ENCODE measurements at places on chromosomes 12 and 14.

GRCh38 chr12:110928700-110929099, 8.3 kb upstream of the MYL2 start:
- no peak for DNase-seq

- DNase-seq: peak; percentile 78
These were observed 5.8 kb upstream of the PUS1 start for GRCh38 chr12:131923260-131923659.

GRCh38 chr12:20194171-20194570, 174.2 kb upstream of the PDE3A start:
- no peak for DNase-seq

DNA sequence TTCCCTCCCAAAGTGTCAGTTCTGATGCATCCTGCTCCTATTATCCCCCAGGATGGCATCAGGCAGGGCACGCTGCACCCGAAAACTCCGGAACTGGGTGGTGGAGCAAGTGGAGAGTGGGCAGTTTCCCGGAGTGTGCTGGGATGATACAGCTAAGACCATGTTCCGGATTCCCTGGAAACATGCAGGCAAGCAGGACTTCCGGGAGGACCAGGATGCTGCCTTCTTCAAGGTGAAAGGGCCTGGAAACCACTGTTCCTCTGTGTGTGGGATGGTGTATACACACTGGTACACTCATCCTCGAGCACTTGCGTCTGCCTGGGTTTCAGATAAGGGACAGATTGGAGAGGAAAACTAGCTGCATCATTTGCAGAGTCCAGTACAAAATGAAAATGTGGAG, 1.0 kb downstream of the IRF9 start:
- no peak for DNase-seq

DNA sequence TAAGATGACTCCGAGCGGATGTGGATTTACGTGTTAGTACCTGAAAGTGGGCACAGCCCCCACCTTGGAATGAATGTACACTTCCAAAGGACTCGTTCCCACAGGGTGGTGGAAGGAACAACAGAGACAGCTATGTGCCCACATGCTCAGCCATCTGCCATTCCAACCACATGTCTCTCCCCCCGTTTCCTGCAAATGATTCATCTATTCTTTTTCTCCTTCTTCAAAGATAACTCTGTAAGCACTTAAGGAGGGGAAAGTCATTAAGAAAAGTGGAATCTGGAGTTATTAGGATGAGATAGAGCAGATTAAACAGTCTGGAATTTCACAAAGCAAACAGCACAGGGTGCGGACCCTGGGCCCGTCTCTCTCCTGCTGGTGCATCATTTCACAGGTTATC, 18.5 kb upstream of the DUSP6 start:
- DNase-seq: no peak

GRCh38 chr14:65637780-65638179, 225.2 kb downstream of the FUT8 start:
- peak; percentile 65 for DNase-seq

DNA sequence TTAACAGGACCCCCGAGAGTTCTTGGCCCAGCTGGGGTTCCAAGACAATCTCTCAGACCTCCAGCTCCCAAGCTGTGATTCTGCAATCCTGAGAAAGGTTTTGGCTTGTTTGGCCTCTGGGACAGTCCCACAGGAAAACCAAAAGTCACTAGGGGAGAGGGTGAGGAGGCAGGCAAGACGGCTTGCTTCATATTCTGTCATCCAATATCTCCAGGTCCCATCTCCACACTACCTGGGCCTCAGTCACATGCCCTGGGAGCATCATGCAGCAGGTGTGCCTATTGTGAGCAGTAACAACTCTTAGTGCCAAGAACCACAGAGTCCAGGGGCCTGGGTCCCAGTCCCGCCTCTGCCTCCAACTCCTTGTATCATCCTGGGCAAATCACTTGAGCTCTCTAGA, 1.7 kb downstream of the KRT79 start:
- no peak for DNase-seq

DNA sequence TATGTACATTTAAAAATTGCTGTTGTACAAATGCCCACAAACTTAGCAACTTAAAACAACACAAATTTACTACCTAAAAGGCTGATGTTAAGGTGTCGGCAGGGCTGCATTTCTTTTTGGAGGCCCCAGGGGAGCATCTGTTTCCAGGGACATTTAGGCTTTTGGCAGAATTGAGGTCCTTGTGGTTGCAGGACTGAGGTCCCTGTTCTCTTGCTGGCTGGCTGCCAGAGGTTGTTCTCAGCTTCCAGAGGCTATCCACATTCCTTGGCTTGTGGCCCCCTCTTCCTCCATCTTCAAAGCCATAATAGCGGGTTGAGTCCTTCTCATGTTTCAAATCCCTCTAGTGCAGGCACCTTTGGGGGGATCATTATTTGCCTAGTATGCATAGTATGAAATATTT, 22.4 kb upstream of the KRT83 start:
- no peak for DNase-seq

DNA sequence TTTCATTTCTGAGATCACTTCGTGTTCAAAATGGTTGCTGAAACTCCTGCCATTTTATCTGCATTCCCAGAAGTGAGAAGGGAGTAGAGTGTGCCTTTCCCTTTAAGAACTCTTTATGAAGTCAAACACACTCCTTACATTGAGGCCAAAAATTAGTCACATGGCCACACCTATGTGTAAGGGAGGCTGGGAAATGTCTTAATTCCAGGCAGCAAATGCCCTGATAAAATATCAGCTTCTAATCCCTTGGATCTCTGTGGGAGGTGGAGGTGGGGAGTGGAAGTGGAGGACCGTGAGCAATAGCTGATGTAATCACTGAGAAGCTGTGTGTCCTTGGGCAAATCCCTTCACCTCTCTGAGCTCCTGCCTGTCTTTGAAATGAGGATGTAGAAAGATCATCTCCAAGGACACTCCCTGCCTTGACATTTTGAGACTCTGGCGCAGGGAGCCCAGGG, 22.7 kb upstream of the ANKRD9 start:
- DNase-seq: no peak

DNA sequence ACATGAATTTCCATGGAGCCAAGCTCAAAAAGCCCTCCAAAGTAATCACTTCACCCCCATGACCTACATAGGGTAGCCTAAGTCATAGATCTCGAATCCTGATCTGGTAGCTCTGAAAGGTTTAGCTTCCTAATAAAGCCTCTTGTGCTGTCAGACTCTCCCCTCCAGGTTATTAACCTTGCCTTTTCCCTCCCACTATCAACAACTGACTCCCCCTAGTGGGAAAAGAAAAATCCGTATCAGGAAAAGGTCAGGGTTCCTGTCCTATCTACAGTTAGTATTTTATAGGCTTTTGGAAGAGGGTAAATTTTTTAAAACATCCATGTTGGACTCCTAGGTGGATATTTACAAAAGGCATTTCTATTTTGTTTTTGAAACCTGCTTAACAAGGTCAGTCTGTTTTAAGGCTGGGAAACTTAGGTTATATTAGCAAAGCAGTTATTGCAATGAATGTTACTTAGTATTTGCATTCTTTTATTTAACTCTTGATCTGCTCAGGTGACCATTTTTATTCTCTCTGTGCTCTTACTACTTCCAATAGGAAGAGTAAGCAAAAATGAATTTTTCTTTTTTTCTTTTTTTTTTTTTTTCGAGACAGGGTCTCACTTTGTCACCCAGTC, 8.0 kb downstream of the YY1 start:
- DNase-seq: no peak

GRCh38 chr14:101933209-101933608, 31.2 kb upstream of the DYNC1H1 start:
- DNase-seq: no peak

DNA sequence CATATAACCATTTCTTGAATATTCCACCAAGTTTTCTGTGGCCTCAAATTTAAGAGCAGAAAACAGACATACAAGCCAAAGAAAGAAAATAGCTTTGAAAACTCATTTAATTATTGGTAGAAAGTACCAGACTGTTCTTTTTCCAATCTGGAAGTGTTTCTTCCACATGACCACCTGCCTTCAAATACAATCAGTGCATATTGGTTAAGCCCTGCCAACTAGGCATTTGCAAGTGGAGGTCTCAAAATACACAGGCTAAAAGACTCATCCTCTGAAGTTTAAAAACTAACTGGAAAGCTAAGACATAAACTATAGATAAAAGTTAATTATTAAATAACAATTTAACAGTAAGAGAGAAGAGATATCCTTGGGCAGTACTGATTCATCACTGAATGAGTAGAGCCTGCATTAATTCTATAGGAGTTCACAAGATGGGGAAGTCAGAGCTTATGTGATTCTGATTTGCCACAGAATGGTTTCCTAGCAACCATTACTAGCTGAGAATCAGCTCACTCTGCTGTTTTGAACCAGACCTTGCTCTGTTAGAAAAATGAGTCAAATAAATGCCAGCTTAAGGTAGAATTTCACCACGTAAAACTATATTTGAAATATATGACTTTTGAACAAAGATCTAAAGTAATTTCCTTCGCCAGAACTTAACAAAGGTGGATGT, 433.8 kb downstream of the FUT8 start:
- DNase-seq: no peak

GRCh38 chr12:132219323-132219722, 75.1 kb downstream of the NOC4L start:
- no peak for DNase-seq

DNA sequence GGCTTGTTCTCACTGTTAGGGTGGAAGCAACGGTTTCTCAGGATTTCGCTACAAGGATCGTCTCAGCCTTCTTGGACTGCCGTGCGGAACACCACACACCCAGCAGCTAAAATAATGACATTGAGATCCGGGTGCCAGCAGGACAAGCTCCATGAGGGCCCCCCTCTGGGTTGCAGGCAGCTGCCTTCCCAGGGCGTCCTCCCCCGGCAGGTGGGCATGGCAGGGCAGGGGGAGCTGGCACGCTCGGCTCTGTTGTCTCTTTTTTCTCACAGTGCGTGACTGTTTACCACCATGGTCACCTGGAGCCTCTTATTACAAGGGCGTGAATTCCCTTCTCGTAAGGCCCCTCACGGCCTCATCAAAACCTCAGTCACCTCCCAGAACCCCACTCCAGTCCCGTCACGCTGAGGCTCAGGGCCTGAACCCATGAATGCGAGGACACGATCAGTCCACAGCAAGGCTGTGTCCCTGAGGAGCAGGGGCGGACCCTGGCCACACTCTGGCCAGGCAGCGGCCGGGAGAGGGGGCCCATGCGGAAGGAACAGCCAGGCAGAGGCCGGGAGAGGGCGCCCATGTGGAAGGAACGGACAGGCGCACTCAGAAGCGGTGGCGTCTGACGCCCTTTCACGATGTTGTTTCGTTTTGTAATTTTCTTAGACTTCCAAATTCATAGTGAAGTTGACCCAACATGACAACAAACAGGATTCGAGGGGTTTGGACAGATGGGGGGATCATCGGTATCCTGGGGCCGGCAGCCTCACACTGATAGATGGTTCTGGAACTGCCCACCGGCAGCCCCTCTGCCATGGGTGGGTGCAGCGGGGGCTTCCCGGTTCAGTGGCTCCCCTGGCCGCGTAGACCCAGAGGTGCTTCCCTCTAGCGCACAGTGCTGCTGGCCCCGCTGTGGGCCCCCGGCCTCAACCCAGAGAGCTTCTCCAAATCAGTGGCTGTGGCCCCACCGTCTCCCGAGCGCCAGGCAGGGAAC, 10.0 kb downstream of the LRCOL1 start:
- DNase-seq: peak; percentile 73

GRCh38 chr14:34785223-34786006, 71.0 kb upstream of the CFL2 start:
- DNase-seq: peak; percentile 43

DNA sequence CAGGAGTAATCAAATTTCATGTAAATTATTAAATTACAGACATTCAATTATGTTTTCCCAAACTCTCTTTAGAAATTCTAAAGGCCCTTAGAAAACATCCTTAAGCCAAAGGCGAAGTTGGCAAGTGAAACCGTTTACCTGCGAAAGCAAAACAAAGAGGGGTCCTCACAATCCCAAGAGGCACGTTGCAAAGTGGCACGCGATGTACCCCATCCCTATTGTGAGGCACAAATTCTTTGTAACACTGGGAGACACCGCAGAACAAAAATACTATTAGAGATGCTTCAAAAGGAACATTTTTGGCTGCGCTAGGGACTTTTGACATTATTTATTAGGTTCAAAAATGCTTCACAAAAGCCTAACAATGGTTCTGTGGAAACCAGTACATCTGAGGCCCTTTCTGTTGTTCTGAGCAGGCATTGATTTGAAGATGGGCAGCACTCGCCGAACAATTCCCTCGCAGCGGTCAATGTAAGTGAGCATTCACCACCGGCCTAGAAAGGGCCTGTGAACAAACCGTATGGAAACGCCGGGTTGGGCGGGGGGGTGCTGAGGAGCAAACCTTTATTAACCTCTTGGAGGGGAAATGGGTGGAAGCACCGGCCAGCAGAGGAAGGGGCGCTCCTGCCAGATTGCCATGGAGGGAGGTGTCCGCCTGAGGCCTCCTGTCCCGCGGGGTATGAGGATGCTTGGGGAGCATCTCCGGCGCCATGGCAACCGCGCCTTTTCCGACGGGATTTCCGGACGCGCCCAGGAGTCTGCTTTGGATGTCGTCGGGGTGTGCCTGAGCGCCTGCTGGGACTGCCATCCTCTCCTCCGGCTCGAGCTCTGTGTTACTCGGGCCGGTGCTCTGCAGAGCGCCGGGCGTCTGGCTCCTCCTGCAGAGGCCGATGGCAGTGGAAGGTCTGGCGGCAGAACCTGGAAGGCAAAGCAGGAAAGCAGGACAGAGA, 193.9 kb downstream of the C12orf42 start:
- DNase-seq: no peak

DNA sequence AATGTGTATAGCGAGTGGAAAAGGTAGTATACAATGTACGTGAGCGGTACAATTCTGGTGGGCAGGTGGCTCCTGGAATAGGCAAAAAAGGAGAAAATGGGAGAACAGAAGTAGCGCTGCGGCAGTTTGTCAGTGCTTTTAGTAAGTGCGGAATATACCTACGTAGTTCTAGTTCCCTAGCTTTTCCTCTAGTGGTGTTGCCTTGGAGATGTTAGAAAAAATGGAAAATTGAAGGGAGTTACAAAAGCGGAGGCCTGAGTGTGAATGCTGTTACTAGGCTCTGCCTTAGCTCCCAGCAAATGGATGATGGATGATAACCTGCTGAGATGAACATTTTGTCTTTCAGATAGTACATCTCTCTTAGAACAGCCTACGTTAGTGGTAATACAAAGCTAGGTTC, 1.1 kb downstream of the TTC8 start:
- DNase-seq: no peak

GRCh38 chr14:29232711-29233110, 466.1 kb downstream of the FOXG1 start:
- DNase-seq: no peak

Measured in GM10248 (cell line).